Renal cortex interstitium (tissue), 15 donors: ENCODE measurements at places on chromosomes 3 and 15.
A peak's percentile ranks its signal among the peaks of the same experiment; 100 is the strongest.

- DNase-seq: no peak
Observed at GRCh38 chr3:100022506-100022905, 91.8 kb downstream of the FILIP1L start.

DNA sequence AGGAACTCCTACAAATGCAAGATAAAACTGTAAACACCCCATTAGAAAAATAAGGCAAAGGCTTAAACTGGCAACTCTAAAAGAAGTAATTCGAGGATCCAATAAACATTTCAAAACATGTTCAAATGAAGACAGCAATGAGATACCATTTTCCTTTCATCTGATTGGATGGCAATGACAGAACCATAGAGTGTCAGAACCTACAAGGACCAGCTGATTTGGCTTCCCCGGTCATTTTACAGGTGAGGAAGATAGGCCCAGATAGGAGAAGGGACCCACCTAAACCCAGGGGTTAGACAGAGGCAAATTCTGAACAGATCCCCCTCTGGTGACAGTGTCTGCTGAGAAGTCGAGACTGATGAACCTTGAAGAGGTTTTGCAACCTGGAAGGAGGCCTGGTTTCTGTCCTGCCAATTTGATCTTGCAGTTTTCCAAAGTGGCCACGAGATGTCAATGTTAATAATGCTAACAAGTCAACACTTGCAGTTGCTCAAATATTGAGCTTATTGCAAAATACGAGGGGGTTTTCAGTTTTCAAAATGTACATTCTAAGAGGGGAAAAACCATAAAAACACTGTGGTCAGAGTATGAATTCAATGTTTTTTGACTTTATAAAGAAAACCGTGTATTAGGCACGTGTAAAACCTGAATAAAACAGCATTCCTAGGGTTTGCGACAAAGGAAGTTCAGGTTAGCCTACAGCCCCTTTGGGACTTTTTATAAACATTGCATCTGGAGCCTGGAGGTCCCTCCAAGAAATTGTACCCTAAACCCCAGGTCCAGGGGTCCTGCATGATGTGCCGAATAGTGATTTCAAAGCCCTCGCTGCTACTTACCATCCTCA lies 21.5 kb downstream of the CFAP161 start:
- no peak for DNase-seq

DNA sequence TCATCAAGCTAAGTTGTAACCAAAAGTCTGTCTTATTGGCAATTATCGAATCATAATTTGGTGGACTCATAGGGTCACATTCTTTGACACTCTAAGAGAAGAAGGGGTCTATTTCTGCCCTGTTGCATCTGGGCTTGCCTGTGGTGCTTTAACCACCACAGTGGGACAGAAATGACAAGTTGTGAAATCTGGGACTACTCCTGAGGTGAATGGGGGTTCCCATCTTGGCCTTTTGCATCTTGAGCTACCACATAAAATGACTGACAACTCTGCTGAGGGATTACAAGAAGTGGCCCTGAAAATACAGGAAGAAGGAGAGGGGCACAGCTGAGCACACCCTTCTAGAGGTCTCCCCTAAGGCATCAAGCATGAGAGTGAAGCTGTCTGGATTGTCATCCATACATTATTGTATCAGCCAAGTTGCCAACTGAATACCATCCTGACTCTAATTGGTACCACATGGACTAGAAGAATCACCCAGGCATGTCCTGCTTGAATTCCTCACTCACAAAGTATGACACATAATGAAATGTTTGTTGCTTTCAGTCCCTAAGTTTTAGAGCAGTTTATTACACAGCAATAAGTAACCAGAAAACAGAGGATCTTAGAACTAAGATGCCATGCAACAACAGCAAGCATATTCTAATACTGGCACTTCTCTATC lies 306.5 kb downstream of the ROBO1 start:
- DNase-seq: no peak

DNA sequence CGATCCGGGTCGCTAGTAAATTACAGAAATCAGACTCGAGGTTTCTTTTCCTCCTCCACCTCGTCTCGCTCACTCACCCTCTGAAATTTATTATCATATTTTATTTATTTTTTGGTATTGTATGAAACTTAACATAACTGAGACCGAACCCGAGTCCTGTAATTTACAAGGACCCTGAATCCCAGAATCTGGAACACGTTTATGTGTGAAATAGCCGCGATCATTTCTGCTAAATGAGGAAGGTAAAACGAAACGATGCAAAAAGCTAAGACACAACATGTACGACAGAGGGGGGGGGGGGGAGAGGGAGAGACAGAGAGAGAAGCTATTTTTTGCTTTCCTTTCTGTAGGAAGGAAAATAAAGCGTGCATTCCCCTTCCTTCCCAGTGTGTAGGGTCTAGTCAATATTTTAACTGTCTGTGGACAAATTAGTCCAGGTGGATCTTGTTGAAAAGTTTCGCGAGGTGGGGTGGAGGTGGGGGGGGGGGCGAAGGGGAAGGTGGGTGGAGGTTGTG lies 1.6 kb downstream of the BBX start:
- peak; percentile 45 for DNase-seq

GRCh38 chr15:39969002-39969394 lies 35.1 kb downstream of the EIF2AK4 start:
- no peak for DNase-seq

DNA sequence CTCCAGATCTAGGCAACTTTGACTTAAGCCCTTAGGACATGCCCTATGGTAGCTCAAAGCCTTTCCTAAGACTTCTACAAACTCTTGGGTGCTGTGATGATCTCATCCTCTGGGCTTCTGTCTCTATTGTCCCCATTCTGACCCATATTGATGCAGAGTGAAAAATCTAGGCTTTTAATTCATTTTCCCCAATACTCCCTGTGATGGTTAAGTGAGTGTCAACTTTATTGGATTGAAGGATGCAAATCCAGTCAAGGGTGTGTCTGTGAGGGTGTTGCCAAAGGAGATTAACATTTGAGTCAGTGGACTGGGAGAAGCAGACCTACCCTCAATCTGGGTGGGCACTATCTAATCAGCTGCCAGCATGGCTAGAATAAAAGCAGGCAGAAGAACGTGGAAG lies 97.3 kb upstream of the NUDT16 start:
- no peak for DNase-seq

GRCh38 chr15:66293419-66294156 lies at the start of gene DIS3L:
Gene DIS3L, plus strand, starts transcription at chr15:66293568. Its CDS starts 29 bp downstream, at chr15:66293597.
- peak; percentile 36 for DNase-seq
